ENCODE measurements at places on chromosomes 13 and 19.

DNA sequence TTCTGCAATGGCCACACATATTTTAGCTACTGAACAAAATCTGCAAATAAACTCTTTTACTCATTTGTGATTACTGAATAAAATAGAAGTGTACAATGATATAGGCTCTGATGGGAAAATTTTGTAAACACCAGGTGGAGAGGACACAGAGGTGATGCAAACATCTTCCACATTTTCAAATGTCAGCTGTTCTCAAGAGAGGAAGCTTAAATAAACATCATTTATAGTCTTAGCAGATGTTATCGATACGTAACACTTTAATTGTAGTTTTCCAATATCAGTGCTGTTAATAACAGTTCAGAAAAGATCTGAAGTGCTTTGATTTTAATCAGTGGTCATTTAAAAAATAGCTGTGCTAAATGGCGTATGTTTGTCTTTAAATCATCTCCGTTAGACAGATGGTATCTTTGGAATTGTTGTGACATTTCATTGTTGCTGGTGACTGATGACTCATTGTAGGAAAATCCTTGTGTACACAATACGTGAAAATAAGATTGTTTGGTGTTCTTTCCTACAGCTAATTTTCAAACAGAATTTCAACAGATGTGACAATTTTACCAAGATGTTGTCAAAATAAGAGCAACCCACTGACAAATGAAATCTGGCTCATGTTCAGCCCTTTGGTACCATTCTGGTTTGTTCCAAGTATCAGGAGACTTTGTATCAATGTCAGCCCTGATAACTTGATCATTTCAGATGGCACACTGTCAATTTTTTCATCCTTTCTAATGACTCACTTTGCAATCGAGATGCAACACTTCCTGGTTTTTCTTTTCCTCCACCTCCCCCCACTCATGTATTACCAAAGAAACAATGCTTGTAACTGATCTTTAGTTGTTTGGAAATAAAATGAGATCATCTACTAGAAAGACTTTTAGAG lies 516.0 kb downstream of the DCT start:
- no peak for DNase-seq

GRCh38 chr13:71759651-71760511 lies 107.1 kb downstream of the DACH1 start:
- DNase-seq, result no peak

DNA sequence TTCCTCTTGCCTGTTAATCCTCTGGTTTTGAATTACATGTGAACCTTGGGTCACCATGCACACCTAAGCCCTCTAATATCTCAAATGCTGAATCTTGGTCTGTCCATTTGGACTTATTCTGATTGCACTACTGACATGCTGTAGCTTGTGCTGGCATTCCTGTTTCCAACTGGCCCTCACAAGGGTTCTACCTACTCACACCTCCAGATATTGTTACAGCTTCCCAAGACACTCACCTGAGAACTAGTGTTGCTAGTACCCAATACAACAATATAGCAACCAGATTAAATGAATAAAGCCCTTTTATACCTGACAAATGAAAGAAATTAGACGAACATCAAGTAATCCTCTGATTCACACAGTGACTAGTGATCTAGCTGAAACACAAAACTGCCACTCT lies 16.6 kb downstream of the TEX30 start:
- no peak for DNase-seq

- no peak for DNase-seq
Observed at GRCh38 chr19:30898353-30899103, 450.7 kb downstream of the TSHZ3 start.

All from activated T-cell treated with anti-CD3 and anti-CD28 coated beads, Interleukin-2, amount 50 U/mL, for 72 hours (primary cell).